HS-5 (cell line): ENCODE measurements at places on chromosomes 3 and 15.

- DNase-seq, result no peak
Measured at GRCh38 chr15:90099072-90099867, 3.0 kb downstream of the IDH2 start.

GRCh38 chr3:55408193-55408826, 78.8 kb downstream of the WNT5A start:
- no peak for DNase-seq

- DNase-seq, result no peak
Measured at GRCh38 chr15:94749811-94750617, 518.7 kb downstream of the MCTP2 start.

DNA sequence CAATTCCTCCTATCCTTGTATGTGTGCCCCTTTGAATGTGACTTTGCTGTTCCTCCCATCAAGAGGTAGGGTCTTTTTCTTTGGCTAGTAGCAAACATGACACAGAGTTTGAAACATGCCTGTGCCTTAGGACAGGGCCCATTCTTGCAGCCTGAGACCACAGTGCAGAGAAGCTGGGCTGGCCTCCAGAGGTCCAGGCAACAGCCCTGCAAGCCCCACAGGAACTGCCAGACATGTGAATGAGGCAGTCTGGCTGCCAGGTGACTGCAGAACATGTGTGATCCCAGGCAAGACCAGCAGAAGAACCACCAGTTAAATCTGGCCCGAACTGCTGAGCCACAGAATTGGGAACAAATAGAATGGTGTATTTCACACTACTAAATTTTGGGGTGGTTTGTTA, 1.2 kb upstream of the HGD start:
- no peak for DNase-seq

GRCh38 chr3:106376016-106376570, 507.3 kb upstream of the CBLB start:
- DNase-seq, result no peak

- no peak for DNase-seq
Measured at GRCh38 chr3:57155310-57155643, 9.9 kb downstream of the IL17RD start.
